ENCODE measurements at places on chromosomes 11 and 22.

GRCh38 chr11:12258451-12258850 lies 118.9 kb upstream of the PARVA start:
- DNase-seq: no peak

DNA sequence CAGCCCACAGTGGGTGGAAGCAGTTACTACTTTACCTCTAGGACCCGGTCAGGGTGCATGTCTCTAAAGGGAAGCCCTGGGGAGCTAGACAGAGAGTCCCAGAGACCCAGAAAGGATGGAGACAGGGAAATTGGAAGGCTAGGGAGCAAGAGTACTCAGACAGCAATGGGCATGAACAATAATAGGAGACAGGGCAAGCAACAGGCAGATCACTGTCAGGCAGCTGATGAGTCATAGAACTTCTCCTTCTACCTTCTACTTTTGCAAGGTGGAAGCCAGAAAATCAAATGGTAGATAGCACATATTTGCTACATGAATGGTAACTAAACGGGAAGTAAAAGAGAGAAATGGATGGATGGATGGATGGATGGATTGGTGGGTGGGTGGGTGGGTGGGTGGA lies 19.6 kb downstream of the CD5 start:
- DNase-seq: no peak

GRCh38 chr11:32297611-32298011 lies 137.7 kb downstream of the WT1 start:
- peak; percentile 47 for DNase-seq

DNA sequence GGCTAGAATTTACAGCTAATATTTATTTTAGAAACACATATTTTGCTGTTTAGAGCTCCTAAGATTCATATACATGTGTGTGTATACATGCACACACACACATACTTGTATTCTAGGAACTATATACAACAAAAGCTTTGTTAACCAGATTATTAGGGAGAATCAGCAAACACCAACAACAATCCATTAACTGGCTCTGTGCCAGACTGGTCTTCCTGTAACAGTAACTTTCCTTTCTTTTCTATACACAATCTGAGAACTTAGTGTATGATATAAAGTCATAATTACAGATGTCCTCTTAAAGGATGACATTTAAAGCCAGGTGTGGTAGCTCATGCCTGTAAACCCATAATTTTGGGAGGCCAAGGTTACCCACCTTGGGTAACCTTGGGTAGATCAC lies 49.5 kb upstream of the CLNS1A start:
- no peak for DNase-seq

- peak; percentile 89 for DNase-seq
Measured at GRCh38 chr11:115924744-115925567, 420.7 kb upstream of the CADM1 start.

GRCh38 chr11:116881143-116881542 lies 43.7 kb upstream of the APOA1 start:
- no peak for DNase-seq

- DNase-seq: no peak
Measured at GRCh38 chr11:69269926-69270697, 23.8 kb upstream of the MYEOV start.

- no peak for DNase-seq
Measured at GRCh38 chr11:94576306-94576705, 9.1 kb downstream of the PIWIL4 start.

DNA sequence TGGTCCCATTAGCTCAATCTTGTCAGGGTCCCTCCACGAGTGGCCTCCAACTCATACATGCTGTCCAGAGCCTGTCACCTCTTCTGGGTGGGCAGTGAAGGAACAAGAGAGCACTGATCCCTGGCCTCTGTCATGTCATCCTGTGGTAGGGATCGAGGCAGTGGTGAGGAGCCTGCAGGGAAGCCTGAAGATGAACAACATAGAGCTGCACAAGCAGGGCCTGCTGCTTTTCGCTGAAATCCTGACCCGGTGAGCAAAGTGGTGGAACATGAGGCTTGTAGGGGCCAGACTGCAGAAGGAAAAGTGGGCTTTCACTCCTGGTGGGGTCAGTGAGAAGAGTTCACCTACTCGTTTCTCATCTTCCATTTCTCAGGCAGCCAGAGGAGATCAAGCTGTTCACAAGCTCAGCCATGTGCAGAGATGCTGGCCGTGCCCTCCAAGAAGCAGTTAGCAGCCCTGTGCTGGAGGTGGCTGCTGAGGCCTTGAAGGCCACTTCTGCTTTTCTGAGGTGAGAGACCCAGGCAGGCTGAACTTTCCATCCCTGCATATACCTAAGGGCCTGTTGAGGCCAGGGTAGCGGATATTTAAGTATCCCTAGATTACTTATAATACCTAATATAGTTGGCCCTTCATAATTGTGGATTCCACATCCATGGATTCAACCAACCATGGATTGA lies 32.9 kb downstream of the MEI1 start:
- DNase-seq: no peak

GRCh38 chr11:90476442-90477007 lies 253.7 kb upstream of the CHORDC1 start:
- DNase-seq: peak; percentile 68

DNA sequence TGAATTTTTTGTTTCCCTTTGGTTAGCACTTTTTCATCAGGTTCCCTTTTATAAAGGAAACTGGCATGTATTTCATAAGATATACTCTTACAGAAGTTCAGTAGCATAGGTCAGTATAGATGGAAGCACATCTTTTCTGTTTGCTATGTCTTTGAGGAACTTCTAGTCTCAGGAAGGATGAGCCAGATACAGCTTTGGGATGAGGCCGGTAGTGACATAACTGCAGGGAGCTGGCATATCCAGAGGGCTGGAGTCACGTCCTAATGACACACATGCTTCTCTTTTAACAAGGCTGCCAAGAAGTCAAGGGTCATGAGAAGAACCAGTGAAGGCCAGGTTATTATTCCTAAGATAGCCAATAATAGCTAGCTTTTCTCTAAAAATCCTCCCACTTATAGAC lies 33.3 kb upstream of the ADSL start:
- DNase-seq: no peak

GRCh38 chr22:35842954-35843353 lies 125.3 kb downstream of the APOL5 start:
- peak; percentile 33 for DNase-seq

GRCh38 chr11:73343076-73343873 lies 32.9 kb upstream of the RELT start:
- DNase-seq: no peak

DNA sequence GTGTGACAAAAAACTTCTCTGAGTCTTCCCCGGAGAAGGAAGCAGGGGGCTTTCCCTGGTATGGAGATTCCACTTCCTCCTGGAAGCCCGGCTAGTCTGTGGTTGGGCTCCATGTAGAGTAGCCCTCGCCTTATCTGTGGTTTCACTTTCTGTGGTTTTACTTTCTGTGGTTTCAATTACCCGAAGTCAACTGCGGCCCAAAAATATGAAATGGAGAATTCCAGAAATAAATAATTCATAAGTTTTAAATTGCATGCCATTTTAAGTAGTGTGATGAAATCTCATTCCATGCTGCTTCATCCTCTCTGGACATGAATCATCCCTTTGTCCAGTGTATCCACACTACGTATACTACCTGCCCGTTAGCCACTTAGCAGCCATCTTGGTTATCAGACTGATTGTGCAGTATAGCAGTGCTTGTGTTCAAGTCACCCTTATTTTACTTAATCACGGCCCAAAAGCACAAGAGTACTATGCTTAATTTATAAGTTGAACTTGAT lies 275.0 kb upstream of the SESN3 start:
- DNase-seq: peak; percentile 74

GRCh38 chr22:24471570-24471969 lies 23.6 kb upstream of the UPB1 start:
- no peak for DNase-seq

GRCh38 chr11:34162493-34162820 lies 57.0 kb downstream of the NAT10 start:
- no peak for DNase-seq

- DNase-seq: no peak
Measured at GRCh38 chr11:124039557-124039956, 1.6 kb downstream of the OR10G7 start.

GRCh38 chr11:118846181-118846935 lies 37.3 kb upstream of the CXCR5 start:
- DNase-seq: no peak

GRCh38 chr11:122851366-122851966 lies 13.2 kb downstream of the CRTAM start:
- no peak for DNase-seq

GRCh38 chr11:6321961-6322362 lies 1.7 kb upstream of the CAVIN3 start:
- peak; percentile 83 for DNase-seq

- DNase-seq: no peak
Measured at GRCh38 chr22:31730344-31730711, 19.6 kb downstream of the PRR14L start.

- DNase-seq: no peak
Measured at GRCh38 chr22:44972363-44973083, 37.3 kb downstream of the PHF21B start.

DNA sequence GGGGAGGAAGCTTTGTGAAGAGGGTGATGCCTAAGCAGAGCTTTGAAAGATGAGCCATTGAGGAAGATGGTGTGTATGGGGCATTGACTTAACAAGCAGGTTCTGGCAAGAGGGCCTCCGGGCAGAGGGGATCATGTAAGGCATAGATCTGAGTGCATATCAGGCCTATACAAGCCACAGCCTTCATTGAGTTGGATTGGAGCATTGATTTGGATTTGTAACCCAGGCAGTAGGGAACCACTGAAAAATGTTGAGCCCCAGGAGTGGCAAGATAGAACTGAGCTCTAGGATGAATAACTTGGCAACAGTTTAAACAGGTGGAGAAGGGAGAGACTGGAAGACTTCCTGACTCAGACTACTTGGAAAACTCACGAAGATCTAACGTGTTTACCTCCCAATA lies 21.4 kb downstream of the PANX1 start:
- DNase-seq: peak; percentile 54
